Activated CD8-positive, alpha-beta memory T cell treated with anti-CD3 and anti-CD28 coated beads, Interleukin-2, amount 10 ng/mL, durations not matched to agents 7 days and 5 days (primary cell): ENCODE measurements at places on chromosomes 16 and 17.

DNA sequence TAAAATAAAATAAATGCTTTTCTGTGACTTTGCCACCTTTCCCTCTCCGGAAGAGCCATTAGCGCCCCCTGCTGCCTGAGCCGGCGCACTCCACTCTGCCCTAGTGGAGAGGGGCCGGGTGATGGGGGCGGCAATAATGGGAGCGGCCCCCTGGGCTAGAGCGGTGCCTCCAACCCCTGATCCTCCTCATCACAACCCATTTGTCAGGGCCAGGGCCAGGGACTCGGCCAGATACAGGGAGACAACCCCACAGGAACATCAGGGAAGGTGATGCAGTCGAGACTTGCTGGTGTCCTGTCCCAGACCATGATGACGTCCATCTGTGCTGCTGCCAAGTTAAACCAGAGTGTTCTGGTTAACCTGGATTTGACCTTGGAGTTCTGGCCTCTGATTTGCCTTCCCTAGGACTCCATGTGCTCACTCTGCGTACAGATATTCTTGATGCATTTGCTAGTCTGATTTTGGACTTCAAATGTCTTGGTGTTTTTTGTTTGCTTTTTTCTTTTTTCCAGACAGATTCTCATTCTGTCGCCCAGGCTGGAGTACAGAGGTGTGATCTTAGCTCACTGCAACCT is 46.1 kb upstream of the BPTF start:
- peak; percentile 41 for DNase-seq

GRCh38 chr16:26334218-26335111 is 642.7 kb downstream of the HS3ST4 start:
- no peak for DNase-seq

GRCh38 chr16:74169687-74170376 is 126.8 kb upstream of the PSMD7 start:
- DNase-seq: no peak

DNA sequence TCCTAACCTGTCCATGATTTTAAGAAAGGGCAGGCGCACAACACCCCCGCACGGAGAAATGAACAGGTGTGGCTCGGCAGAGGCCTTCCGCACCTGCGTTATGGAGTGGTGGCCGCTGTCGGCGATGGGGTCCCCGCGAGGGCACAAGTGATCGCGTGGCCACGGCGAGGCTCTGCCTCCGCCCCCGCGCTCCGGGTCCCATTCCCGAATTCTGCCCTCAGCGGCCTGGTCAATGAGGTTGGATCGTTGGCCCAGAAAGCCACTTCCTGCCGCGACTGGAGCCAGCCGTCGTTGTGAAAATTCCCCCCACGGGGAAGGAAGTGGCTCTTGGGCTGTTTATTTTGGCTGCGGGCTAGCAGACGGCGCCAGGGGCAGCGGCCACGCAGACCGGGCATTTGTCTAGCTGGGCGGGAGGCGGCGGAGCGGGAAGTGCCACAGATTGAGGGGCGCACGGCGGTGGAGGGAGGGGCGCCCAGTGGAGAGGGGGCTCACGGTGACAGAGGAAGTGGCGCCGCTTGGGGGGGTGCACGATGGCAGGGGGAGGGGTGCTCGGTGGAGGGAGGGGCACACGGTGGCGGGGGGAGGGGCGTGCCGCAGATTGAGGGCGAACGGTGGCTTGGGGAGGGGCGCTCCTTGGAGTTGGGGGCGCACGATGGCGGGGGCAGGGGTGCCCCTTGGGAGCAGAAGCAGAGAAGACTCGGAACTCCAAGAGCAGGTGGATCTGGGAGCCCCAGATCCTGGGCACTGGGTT is 25.0 kb downstream of the MRC2 start:
- DNase-seq: peak; percentile 58

DNA sequence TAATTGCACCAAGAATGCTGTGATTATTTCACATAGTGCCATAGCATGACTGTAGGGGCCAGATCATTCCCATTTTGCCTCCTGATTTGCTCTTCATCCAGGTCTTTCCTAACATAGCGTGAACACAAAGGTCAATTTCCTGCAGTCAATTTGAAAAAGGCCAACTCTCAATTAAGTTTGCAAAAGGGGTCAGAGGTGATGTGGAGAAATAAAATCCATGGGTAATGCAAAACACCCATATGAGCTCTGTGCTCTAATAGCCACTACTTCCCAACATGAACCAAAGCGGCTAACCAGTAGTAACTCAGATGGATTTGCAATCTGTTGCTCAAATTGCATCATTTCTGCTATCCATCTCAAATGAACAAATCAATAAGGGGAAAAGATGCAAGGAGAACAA is 275.5 kb upstream of the SOX9 start:
- no peak for DNase-seq

GRCh38 chr17:40450175-40450574 is 6.9 kb downstream of the IGFBP4 start:
- peak; percentile 63 for DNase-seq
